ENCODE measurements at places on chromosomes 7 and 10. TPM values are rescaled to one million over a fixed set of nuclear protein-coding genes. Genes with fewer than 3 reads are reported as not detected.

GRID2IP gene
- total RNA-seq: 0.24 TPM

DNA sequence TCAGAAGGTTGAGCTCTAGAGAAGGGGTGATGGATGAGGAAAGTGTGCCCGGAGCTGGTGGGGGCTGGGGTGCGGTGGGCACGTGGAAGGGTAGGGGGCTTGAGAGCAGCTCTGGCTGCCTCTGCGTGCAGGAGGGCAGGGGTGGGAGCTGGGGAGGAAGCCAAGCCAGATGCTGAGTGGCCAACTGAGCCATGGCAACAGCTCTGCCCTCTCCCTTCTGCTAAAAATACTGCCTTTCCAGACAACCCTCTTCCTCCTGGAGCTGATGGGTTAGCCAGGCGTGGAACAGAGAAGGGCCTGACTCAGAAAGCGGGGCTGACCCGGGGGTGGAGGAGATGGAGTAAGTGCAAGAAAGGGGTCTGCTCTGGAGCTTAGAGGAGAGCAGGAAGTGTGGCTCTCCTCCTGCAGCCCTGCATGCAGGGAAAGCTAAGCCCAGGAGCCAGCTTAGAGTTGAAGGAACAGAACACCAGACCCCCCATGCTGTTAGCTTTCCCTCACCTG lies 114.6 kb upstream of the AGK start:
- DNase-seq: no peak
- no peaks in the 10 kb centered on the region for H3K4me1 ChIP-seq
- no peaks in the 10 kb centered on the region for H3K27me3 ChIP-seq

DNA sequence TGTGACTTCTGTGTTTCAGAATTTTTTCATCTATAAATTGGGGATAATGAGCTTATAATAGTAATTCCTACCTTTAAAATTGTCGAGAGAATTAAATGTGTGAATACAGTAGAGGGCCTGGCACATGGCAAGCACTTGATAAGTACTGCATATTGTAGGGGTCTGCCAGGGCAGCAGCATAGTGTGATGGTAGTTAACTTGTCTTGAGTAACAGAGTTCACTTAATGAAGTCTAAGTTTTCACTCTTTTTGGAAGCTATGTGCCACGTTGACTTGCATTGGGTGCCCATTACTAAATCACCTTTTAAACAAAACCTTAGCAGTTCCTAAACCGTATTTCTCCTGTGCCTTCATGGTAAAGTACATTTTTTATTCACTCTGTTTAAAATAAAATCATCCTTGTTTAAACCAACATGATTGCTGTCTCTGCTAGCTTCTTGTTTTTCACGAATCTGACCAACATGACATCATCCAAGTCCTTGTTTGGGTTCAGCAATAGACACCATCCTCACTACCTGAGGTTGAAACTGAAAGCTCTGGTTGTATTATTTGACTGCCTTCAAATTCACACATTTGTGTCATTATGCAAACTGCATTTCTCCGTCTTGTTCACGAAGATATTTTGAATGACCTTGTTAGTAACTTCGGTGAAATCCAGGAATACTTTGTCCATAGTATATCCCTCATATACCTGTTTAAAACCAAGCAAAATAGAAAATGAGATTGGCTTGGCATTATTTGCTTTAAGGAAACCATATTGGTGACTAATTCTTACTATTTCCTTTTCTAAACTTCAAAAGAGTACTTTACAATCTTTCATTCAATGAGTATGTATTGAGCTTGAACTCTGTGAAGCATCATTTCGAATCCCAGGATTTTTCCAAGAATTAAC lies 340.2 kb downstream of the SUGCT start:
- H3K27me3 ChIP-seq: no peaks in the 10 kb centered on the region
- no peak overlapping the region for H3K4me3 ChIP-seq
- DNase-seq: no peak

DNA sequence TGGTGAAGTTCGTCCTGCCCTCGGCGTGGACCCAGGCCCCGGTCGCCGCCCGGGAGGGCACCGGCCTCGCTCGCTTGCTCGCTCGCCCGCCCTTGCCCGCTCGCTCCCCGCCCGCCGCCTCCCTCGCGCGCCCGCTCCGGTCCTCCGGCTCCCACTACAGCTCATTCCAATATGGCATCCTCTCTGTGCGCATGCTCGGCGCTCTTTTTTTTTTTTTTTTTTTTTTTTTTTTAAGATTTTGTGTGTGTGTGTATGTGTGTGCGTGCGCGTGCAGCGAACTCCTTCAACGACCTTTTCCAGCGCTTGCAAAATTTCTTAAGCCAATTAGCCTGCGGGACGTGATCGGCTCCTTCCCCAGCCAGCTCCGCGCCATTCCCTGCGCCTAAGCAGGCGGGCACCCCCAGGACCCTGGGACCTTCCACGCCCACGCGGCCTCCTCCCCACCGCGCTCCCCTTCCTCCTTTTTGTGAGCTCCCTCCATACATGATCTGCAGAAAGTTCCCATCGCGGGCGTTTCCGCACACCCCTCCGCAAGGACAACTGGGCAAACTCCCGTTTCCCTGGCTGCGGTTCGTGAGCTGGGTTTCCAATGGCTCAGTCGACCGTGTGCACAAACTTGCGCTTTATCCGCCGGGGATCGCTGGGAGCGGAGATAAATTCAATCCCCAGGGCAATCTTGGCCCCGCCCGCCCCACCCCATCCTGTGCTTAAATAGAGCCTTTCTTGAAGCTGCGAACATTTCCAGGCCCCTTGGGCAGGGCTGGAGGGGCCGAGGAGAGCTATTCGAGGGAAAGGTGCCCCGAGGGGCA lies at the start of gene SFMBT2:
SFMBT2 (minus strand) TSS at position 173 of the 809 bp plus-strand sequence. CDS start 29,136 bp downstream, outside the sequence.
- peaks cover 73% of the 10 kb centered on the region for H3K27me3 ChIP-seq
- DNase-seq: peak; percentile 76
- H3K27ac ChIP-seq: no peak within 1 kb of the TSS

GRCh38 chr7:151707757-151708156 lies 169.2 kb downstream of the PRKAG2 start:
- H3K36me3 ChIP-seq: no peaks in the 10 kb centered on the region
- no peaks in the 10 kb centered on the region for H3K27me3 ChIP-seq
- H3K4me1 ChIP-seq: peaks cover 25% of the 10 kb centered on the region
- no peak overlapping the region for H3K27ac ChIP-seq
- H3K4me3 ChIP-seq: no peak overlapping the region
- no peak for DNase-seq

DNA sequence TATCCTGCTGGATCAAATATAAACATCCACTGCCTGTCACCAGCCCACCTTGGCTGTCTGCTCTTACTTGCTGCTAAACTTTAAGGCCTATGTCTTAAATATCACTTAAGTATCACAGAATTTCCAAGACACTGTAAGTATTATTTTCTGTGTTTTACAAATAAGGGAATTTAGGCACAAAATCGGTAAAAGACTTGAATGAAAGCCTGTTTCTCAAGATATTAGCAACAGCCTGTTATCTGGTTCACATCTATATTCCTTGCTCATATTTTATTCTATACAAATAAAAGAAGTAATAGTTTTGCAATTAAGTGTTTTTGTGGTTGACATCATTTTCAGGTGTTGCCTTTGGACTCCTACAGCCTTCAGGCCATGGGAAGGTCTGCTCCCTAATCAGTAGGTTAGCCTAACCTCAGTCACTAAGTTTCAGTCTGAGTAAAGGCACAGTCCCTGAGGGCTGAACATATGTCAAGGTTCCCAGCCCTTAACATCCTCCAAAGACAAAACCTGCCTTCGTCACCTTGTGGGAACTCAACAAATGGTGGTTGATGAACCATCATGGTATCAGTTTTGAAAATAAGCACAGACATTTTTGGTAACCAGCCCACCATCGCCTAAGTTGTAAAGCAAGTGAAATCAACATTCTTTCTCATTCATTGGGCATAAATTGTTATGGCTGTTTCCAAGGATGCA lies 127.1 kb downstream of the CREB5 start:
- DNase-seq: no peak
- H3K4me3 ChIP-seq: no peak overlapping the region
- H3K27ac ChIP-seq: no peak overlapping the region
- H3K36me3 ChIP-seq: no peaks in the 10 kb centered on the region

DNA sequence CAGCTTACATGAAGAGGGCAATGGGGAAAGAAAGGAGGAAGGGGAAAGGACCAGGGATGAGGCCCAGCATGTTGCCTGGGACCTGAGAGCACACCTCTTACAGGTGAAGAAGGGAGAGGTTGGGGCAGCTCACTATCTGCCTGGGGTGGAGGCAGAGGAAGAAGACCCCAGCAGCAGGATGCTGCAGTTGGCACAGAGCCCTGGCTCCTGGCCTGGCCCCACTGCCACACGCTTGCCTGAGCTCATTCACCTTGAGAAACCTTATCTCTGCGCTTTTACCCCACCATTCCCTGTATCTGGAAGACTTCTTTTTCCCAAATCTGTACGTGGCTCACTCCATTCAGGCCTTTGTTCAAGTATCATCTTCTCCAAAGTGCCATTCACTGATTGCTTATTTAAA lies 147.8 kb upstream of the TMEM72 start:
- no peak for DNase-seq
- no peak overlapping the region for H3K4me3 ChIP-seq

DNA sequence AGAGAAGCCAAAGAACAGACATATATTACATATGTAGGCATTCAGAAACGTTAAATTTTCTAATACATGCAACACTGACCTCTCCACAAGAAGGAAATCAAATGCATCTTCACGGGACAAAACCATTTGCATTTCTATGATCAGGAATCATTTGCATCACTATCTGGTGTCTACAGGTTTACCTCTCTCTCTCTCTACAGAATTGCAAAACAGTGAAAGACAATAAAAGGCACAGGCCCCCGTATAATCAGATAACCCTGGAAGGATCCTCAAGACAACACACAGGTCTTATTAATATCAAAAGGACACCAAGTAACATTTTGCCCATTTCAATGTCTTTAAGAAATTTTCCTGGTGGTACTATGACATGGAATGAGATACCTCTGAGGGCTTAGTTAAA lies 306.3 kb downstream of the GPAM start:
- no peaks in the 10 kb centered on the region for H3K27me3 ChIP-seq
- DNase-seq: no peak
- H3K4me3 ChIP-seq: no peak overlapping the region
- H3K27ac ChIP-seq: no peak overlapping the region

DNA sequence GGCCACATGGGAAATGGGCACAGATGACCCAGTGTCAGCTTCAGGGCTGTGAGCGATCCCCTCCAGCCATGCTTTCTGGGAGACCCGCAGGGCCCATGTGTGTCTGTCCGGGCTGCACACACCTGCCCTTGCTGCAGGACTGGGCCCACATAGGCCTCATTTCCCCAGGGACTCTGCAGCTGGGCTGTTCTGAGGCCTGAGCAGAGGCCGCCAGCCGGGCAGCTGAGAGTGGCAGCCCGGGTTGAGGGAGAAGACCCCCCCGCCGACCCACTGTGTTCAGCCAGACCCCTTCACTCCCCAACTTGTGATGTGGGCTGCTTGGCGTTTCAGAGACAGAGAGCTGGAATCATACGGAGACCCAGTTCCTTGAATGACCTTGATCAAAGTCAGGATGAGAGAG lies 50.1 kb upstream of the DPYSL4 start:
- H3K4me3 ChIP-seq: no peak overlapping the region
- no peaks in the 10 kb centered on the region for H3K36me3 ChIP-seq
- H3K27me3 ChIP-seq: no peaks in the 10 kb centered on the region
- no peak for DNase-seq

- H3K27ac ChIP-seq: no peak overlapping the region
- no peaks in the 10 kb centered on the region for H3K27me3 ChIP-seq
- no peaks in the 10 kb centered on the region for H3K4me1 ChIP-seq
- DNase-seq: no peak
- no peak overlapping the region for H3K4me3 ChIP-seq
Observed at GRCh38 chr7:105512926-105513526, 9.0 kb downstream of the PUS7 start.

- no peak for DNase-seq
- no peaks in the 10 kb centered on the region for H3K27me3 ChIP-seq
- no peaks in the 10 kb centered on the region for H3K4me1 ChIP-seq
- H3K27ac ChIP-seq: no peak overlapping the region
- no peaks in the 10 kb centered on the region for H3K36me3 ChIP-seq
- H3K4me3 ChIP-seq: no peak overlapping the region
Observed at GRCh38 chr10:50846753-50847152, 38.7 kb downstream of the A1CF start.

GRCh38 chr10:47037654-47038425 lies 126.6 kb downstream of the PTPN20 start:
- no peak overlapping the region for H3K27ac ChIP-seq
- H3K36me3 ChIP-seq: no peaks in the 10 kb centered on the region
- peaks cover 11% of the 10 kb centered on the region for H3K4me1 ChIP-seq
- H3K27me3 ChIP-seq: no peaks in the 10 kb centered on the region
- H3K4me3 ChIP-seq: no peak overlapping the region
- DNase-seq: no peak

DNA sequence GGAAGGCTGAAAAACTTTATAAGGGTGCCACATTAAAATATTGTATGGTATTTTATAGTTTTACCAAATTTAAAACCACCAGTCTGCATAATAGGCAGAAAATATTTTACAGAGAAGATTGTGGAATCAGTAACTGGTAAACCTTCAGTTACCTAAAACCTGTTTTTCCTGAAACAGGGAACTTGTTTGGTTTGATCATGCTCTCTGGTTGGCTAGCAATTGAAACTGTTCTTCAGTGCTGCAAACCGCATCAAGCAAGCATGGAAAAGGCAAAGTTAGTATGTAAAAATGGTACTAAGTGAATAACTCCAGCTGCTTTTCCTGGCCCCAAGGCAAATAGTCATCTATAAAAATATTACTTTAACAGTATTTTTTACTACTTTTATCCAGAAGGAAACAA lies 316.9 kb upstream of the LRRN3 start:
- H3K27ac ChIP-seq: no peak overlapping the region
- no peaks in the 10 kb centered on the region for H3K27me3 ChIP-seq
- H3K4me3 ChIP-seq: no peak overlapping the region
- H3K4me1 ChIP-seq: no peaks in the 10 kb centered on the region
- no peak for DNase-seq

DNA sequence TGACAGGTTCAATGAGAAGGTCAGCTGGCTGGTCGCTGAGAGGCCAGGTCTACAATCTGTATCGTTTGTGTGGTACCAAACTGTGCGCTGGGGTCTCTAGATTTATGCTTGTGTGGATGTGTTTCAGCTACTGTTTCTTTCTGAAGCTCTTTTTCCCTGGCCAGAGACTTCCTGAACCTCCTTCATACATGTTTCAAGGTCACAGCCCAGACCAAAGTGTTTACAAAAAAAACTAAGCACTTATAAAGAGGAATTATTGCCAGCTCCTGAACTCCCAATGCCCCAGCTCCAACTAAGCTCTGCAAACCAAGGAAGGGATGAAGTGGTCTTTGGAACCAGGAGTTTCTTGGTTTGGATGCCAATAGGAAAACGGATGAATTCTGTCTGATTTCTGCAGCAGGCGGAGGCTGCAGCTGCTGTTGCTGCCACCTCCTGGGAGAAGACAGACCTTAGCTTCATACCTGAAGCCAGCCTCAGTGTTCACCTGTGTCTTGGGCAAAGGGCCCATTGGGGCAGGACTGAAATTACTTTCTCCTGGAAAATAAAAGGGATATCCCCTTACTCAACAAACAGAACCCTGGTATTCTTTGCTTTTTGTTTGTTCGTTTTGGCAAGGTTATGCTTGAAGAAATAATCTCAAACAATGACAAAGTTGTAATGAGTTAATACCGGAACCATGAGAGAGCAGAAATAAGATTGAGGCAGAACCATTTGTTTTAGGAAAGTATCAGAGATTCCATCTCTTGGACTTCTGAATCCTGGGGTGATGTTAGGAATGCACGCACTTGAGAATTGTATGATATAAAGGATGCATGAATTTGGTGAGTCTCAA lies 24.6 kb upstream of the MKLN1 start:
- H3K27ac ChIP-seq: no peak overlapping the region
- H3K4me3 ChIP-seq: no peak overlapping the region
- H3K27me3 ChIP-seq: no peaks in the 10 kb centered on the region
- peaks cover 4% of the 10 kb centered on the region for H3K4me1 ChIP-seq
- peak; percentile 29 for DNase-seq
- H3K36me3 ChIP-seq: no peaks in the 10 kb centered on the region
